ENCODE measurements at places on chromosomes 1 and 21.

DNA sequence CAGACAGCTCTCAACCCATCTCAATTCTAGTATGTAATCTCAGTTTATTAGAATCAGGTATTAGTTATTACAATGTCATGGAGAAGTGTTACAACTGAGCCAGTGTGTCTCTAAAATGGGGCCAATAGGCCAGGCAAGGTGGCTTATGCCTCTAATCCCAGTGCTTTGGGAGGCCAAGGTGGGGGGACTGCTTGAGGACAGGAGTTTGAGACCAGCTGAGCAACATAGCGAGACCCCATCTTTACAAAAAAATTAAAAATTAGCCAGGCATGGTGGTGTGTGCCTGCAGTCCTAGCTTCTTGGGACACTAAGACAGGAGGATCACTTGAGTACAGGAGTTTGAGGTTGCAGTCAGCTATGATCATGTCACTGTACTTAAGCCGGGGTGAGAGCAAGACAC lies 104.9 kb downstream of the BCAR3 start:
- DNase-seq = no peak

DNA sequence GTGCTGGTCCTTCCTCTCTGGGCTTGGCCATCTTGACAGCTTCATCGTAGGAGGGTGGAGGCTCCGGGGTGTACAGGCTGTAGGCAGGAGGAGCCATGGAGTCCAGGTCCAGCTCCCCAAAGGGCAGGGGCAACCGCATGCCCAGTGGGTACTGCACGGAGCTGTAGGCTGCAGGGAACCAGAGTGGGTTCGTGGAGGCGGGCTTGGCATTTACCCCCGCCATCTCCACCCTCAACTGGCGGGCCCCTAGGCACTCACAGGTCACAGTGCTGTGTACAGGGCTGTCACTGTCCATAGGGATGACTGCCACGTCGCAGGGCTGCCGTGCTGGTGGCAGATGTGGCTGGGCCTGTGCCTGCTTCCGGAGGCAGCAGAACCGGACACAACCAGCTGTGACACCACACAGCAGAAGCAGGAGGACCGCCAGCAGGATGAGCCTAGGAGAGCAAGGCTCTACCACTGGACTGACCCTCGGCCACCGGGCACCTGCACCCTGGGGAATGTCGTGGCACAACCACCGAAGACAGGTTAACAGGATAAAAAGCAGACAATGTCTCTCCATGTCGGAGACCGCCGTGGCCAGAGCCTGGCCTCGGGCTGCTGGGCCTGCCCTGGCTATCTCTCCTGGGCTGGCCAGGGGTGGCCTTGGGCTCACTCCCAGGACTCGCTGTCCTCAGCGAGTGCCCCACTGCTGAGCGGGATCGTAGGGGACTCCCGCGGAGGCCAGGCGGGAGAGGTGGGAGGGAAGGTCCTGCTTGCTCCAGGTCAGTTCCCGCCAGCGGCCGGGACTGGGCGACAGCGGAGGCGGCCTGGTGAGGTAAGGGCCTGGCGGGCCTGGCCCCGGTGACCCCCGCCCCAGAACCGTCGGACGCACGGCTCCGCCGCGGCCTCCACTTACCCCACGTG lies 831 bp downstream of the TMEM52 start:
- no peak for DNase-seq

DNA sequence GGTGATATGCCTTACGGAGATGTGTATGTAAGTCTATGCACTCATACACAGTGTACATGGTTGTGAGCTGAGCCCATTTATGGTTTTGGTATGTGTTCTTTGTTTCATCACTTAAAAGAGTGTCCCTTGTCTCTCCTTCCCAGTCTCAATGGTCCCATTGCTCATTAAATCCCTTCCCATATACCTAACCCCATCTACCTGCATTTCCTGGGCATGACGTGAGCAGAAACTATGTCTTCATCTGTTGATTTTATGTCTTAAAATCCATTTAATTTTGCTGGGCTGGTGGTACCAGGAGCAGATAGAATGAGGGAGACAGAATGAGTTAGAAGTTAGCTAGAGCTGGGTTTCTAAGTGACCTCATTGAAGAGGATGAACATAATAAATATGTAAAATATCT lies 44.8 kb downstream of the ADAMTS1 start:
- no peak for DNase-seq

DNA sequence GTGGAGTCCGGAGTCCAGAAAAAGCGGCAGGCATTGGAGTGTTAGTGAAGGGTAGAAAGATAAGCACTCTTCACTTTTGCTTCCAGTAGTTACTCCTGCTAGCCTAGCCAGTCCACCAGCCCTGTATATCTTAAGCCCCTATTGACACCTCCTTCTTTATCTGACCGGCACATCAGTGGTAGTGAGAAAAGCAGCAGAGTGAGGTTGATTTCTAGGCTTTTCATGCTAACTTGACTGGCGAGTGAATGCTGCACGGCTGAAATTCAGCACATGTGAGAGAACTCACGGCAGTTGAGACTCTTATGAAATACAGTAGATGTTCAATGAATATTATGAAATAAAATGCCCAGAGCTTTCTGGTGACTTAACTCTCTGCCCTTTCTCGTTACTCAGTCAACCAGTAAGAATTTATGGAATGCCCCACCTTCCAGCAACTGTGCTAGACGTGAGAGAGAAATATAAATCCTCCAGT lies 128.2 kb downstream of the CACHD1 start:
- DNase-seq = no peak

DNA sequence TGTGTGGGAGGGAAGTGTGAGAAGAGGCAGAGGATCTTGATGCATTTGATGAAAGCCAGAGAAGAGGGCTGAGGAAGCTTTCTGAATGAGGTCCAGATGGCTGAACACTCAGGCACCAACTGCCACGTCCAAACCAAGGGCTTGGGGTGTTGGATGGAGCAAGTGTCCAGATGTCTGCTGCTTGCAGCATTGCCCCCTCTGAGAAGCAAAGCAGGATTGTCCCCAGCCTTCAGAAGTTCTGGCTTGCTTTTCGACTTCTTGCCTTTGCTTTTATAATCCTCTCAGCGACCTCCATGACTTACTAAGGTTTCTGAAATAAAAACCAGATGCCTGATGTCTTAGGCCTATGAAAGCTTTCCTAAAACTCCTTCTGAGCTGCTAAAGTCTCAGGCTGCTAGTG lies 182.5 kb downstream of the HUNK start:
- no peak for DNase-seq

Measured in foreskin melanocyte (primary cell).